ENCODE measurements at places on chromosomes 5 and 9. TPM values are rescaled to one million over a fixed set of nuclear protein-coding genes. Genes with fewer than 3 reads are reported as not detected.

The SMIM33 gene
- polyA plus RNA-seq = 0.03 TPM

GRCh38 chr5:17005107-17005828, 69.2 kb upstream of the MYO10 start:
- H3K36me3 ChIP-seq = no peaks in the 10 kb centered on the region
- no peak overlapping the region for H3K4me3 ChIP-seq
- H3K4me1 ChIP-seq = no peaks in the 10 kb centered on the region
- H3K27me3 ChIP-seq = no peaks in the 10 kb centered on the region
- no peak overlapping the region for H3K27ac ChIP-seq

DNA sequence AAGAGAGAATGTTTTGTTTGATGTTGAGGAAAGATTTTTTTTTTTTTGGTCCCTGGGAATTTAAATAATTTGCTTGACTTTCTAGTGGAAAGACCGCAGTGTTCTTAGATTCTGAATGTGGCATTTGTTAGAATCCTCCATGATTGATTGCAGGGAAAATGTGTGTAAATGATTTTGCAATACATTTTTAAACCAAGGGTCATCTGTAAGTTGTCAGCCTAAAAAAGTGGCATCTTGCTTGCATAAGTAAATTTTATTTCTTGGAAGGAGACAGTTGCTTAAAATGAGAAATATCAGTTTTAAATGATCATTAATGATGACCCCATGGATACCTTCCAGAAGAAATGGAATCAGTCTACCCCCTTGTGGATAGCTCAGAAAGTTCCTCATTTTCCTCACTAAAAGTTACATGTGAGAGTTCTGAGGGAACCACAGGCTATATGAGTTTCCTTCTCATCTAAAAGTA, 105.1 kb upstream of the SLC25A48 start:
- H3K27ac ChIP-seq = no peak overlapping the region
- no peak for DNase-seq
- H3K36me3 ChIP-seq = no peaks in the 10 kb centered on the region
- H3K4me1 ChIP-seq = peaks cover 6% of the 10 kb centered on the region
- H3K27me3 ChIP-seq = no peaks in the 10 kb centered on the region

- no peak overlapping the region for H3K27ac ChIP-seq
- H3K4me1 ChIP-seq = no peaks in the 10 kb centered on the region
- no peak overlapping the region for H3K4me3 ChIP-seq
- no peak for DNase-seq
- H3K36me3 ChIP-seq = no peaks in the 10 kb centered on the region
Measured at GRCh38 chr5:11595045-11595444, 309.2 kb downstream of the CTNND2 start.

DNA sequence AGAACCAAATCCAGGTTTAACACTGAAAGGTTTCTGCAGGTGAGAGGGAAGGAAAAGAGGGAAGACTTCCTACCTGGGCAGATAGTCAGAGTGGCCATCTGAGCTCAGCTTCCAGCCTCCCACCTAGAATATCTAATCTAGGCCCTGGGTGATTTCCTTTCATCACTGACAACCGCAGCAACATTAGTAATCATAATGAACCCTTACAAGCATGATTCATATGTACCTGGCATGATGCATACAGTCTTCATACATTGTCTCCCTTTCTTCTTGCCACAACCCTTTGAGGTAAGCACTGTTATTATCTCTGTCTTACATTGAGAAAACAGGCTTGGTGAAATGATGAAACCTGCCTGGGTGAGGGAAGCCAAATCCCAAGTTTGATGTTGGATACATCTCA, 13.5 kb downstream of the AFAP1L1 start:
- H3K27ac ChIP-seq = no peak overlapping the region
- H3K36me3 ChIP-seq = no peaks in the 10 kb centered on the region
- no peaks in the 10 kb centered on the region for H3K27me3 ChIP-seq
- no peak overlapping the region for H3K4me3 ChIP-seq
- peaks cover 13% of the 10 kb centered on the region for H3K4me1 ChIP-seq

DNA sequence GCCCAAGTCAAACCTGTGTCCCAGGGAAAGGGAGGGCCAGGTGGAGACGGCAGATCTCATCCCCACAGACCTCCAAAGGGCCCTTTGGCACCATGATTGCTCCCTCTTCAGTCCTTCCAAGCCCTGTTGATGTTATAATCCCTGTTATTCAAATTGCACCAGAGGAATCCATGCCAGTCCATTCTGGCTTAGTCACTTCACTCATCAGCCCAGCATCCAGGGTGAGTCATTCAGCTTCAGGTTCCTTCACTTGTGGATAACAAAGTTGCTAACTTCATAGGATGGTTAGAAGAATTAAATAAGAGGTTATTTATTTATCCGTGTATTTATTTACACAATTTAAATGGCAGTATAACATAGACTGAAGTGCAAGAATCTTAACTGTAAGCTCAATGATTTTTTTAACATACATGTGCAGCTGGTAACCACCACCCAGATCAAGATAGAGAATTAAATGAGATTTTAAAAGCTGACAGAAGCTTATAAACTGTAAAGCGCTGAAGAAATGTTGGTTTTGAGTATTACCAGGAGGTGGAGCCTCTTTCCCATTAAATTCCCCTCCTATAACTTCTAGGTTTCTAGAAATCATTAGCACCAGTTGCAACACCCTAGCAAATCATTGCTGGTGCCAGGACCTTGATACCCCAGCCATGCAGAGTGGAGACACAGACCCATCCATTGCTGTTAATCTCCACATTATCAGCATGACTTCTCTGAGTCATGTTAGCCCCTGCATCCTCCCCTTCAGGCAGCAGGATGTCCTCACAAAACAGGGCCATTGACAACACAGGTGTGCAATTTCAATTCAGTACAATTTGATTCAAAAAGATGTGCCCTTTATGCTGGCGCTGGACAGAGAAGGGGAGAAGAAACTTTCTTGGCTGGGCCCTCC, 77.4 kb downstream of the SEC61B start:
- DNase-seq = no peak
- H3K27ac ChIP-seq = no peak overlapping the region
- H3K4me1 ChIP-seq = no peaks in the 10 kb centered on the region
- no peaks in the 10 kb centered on the region for H3K27me3 ChIP-seq
- H3K4me3 ChIP-seq = no peak overlapping the region
